ENCODE measurements at places on chromosomes 16 and 17.

DNA sequence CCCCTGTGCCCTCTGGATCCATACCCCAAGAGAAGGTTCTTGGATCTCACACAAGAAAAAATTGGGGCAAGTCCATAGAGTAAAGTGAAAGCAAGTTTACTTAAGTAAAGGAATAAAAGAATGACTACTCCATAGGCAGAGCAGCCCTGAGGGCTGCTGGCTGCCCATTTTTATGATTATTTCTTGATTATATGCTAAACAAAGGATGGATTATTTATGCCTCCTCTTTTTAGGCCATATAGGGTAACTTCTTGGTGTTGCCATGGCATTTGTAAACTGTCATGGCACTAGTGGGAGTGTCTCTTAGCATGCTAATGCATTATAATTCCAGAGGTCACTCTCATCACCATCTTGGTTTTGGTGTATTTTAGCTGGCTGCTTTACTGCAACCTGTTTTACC, 70.8 kb downstream of the NLK start:
- no peak for DNase-seq

- DNase-seq = no peak
Measured at GRCh38 chr16:85195900-85196772, 83.9 kb upstream of the CIBAR2 start.

DNA sequence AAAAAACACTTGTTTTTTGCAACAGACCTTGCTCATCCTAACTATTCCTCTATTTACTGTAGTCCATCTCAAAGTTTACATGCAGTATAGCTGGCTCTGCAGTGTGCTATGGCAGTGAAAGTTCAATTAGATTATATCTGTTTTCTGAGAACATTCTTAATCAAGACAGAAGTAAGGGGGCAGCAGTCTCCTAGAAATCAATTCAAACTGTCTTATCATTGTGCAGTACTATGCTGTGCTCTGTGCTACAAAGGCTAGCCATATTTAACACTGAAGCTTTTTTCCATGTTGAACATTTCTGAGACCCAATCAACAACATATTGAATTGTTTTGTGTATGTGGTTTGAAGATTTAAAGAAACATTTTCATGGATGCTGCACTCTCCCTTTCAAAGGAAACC, 11.4 kb downstream of the NETO2 start:
- no peak for DNase-seq

- DNase-seq = no peak
Measured at GRCh38 chr16:65494080-65494479, 372.2 kb upstream of the CDH11 start.

GRCh38 chr16:89031715-89032659, 55.0 kb upstream of the CBFA2T3 start:
- DNase-seq = peak; percentile 42

- DNase-seq = no peak
Measured at GRCh38 chr17:44387804-44388203, 1.6 kb downstream of the ITGA2B start.

GRCh38 chr16:3638916-3639644, 15.4 kb upstream of the DNASE1 start:
- no peak for DNase-seq

GRCh38 chr17:65314212-65314611, 177.0 kb downstream of the RGS9 start:
- no peak for DNase-seq

DNA sequence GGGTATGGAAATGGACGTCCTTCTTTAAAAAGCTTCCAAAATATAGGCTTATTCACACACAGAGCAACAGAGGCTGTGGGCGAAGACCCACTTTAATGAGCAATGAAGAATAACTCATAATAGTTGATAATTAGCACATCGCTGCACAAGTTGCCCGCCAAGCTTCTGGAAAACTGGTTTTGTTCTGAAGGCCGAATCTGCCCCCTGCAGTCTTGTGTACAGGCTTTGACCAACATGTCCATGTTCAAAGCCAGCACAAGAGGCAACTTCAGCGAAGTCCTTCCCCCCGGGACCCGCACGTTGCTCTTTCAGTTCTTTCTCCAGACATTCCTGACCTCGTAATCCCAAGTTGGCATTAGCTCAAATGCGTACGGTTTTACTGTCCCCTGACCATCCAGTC, 73.3 kb downstream of the IRX5 start:
- DNase-seq = no peak

Data from CD8-positive, alpha-beta memory T cell (primary cell).